ENCODE measurements at places on chromosomes 2 and 18. TPM values are rescaled to one million over a fixed set of nuclear protein-coding genes. Genes with fewer than 3 reads are reported as not detected.

SLC9A4 gene
- total RNA-seq: not detected

ARHGEF4 gene
- total RNA-seq: 7.7 TPM

PLA2R1 gene
- 2.8 TPM for total RNA-seq

SNRNP200 gene
- total RNA-seq: 132 TPM

MC4R gene
- total RNA-seq: not detected

HOXD8 gene
- total RNA-seq: 5.9 TPM

MERTK gene
- 2.1 TPM for total RNA-seq

PPP1CB gene
- 133 TPM for total RNA-seq

GCG gene
- not detected for total RNA-seq

HNMT gene
- total RNA-seq: 0.28 TPM

TWIST2 gene
- 19.4 TPM for total RNA-seq

SERPINB10 gene
- 0.22 TPM for total RNA-seq

All from A549 treated with DMSO at 1 μM for 4 hours (cell line).